ENCODE measurements at places on chromosomes 4 and X.

- no peak for DNase-seq
Observed at GRCh38 chr4:22003878-22004277, 55.3 kb upstream of the KCNIP4 start.

DNA sequence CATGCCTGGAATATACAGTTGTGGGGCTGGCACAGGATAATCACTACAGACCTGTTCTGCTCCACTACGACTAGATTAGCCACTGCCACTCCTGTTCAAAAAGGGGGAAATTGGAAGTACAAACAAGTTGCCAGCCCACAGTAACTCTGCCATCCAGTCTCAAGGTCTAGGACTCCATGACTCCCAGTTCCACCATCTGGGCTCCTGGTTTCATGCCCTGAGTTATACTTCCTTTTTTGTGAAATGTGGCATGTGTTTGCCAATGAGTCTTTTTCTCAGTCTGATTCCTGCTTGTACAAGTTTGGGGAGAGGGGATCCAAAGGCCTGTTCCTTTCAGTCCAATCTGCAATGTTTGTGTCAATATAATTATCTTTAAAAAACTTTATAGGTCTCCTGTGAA lies 1.0 kb upstream of the BLOC1S4 start:
- no peak for DNase-seq

- DNase-seq, result no peak
Observed at GRCh38 chr4:32778938-32779337, 2058.8 kb downstream of the PCDH7 start.

GRCh38 chr4:119135721-119136121 lies at the start of gene MYOZ2:
Gene MYOZ2, plus strand, starts transcription at chr4:119135832. Its CDS starts 694 bp downstream, at chr4:119136526.
- no peak for DNase-seq

DNA sequence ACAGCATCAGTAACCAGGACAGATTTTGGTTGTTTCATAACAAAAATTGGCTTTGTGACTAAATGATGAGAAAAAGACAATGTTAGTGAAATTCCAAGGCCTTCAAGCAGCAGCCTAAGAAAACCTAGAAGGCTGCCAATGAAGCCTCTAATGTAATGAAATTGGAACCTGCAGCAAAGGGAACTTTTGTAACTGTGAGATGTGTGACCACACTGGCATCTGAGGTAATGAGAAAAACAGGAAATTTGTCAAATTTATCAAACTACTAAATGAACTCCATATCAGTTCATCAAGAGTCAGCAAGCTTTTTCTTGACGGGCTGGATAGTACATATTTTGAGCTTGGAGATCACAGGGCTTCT lies 30.4 kb upstream of the EMCN start:
- DNase-seq, result no peak

Data from CD8-positive, alpha-beta T cell (primary cell).